ENCODE measurements at places on chromosomes 12 and 14.
A peak's percentile ranks its signal among the peaks of the same experiment; 100 is the strongest.

- no peak for DNase-seq
Measured at GRCh38 chr14:61671082-61671481, 24.2 kb upstream of the HIF1A start.

GRCh38 chr14:71751264-71751663 lies 181.0 kb upstream of the RGS6 start:
- peak; percentile 24 for DNase-seq

DNA sequence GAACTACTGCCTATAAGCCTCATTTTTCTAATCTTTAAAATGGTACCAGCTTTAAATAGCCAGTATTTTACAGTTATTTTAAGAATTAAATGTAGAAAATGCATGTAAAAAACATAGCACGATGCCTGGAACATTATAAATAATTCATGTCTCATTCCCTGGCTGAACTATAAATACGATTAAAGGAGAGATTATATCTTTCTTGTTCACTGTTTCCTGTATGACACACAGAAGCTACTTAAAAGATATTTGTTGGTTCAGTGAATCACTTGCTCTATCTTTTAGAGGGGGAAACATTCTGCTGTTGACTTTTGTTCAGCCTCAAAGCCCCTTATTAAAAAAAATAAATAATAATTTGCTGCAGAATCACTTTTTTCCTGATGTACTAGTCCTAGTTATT lies 406.9 kb downstream of the LRFN5 start:
- no peak for DNase-seq

DNA sequence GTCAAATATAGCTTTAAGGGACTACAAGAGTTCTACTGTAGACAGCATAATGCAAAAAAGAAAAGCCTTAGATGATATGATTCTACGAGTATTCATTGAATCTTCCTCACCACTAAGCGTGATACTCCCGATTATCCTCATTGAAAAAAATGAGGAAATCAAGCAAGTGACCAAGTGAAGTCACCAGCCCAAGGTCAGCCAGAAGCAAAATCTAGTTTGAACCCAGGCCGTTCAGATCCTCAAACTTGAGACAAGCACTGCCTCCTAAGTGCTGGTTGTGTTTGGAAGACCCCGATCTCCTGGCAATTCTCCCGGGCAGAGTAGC lies 845 bp downstream of the GIT2 start:
- DNase-seq, result no peak

DNA sequence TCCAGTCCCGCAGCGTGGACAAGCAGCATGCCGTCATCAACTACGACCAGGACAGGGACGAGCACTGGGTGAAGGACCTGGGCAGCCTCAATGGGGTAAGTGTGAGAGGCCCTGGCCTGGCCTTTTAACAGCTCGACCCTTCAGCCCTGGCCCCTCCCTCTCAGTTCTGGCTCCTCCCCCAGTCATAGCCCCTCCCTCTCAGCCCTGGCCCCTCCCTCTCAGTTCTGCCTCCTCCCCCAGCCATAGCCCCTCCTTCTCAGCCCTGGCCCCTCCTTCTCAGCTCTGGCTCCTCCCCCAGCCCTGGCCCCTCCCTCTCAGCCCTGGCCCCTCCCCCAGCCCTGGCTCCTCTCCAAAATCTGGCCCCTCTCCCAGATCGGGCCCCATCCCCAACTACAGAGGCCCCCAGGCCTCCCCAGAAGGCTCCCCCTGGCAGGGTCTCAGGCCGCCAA lies 11.2 kb downstream of the CEP170B start:
- DNase-seq, result peak; percentile 43

- DNase-seq, result no peak
Measured at GRCh38 chr14:74034572-74034971, 15.4 kb downstream of the BBOF1 start.

- peak; percentile 52 for DNase-seq
Measured at GRCh38 chr12:6567112-6567670, 900 bp downstream of the NOP2 start.

GRCh38 chr12:65466911-65467310 lies 188.4 kb downstream of the MSRB3 start:
- DNase-seq, result no peak

DNA sequence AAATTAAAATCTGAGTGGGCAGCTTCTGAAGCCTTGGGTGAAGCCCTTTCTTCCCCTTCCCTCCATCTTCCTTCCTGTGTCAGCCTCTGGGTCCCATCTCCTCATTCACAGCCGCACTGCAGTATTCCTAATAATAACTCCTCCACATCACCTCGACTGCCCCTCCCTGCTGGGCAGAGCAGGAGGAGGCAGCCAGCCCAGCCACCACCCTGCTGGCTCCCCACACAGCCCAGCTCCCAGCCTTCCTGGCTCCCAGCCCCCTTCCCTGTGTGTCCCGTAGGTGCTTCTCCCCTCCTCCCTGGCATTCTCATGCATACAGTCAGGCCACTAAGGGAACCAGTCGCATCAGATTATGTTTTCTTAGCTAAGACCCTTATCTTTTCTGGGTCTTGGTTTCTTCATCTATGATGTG lies 3.7 kb downstream of the IFFO1 start:
- no peak for DNase-seq

DNA sequence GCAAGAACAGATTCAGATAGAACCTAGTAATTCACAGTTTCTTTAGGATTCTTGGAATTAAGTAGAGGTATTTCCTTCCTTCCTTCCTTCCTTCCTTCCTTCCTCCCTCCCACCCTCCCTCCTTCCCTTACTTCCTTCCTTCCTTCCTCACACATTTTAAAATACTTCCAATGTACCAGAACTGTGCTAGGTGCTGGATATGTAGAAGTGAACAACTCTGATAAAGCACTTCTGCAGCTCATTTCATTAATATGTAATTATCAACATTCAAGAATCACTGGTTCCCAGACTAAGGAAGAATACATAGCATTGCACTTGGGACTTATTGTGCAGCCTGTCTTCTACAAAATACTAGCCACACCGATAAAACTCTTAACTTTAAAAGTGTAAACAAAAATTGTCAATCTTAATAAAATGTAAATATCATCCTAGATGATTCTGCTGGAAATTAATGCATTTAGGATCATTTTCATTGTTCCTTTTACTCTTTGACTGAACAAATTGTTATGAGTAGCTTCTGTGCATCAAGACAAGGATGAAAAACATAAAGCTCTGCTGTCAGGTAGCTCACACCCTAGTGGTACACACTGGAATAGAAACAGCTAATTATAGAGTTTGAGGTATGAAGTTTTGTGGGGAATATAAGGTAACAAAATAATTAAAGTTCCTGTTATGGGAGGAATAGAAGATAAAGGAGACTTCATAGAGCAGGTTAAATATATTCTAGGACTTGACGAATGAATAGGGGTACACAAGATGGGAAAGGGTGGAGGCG lies 99.9 kb upstream of the MYF6 start:
- no peak for DNase-seq

GRCh38 chr14:104580961-104581360 lies 1.4 kb downstream of the C14orf180 start:
- DNase-seq, result no peak

DNA sequence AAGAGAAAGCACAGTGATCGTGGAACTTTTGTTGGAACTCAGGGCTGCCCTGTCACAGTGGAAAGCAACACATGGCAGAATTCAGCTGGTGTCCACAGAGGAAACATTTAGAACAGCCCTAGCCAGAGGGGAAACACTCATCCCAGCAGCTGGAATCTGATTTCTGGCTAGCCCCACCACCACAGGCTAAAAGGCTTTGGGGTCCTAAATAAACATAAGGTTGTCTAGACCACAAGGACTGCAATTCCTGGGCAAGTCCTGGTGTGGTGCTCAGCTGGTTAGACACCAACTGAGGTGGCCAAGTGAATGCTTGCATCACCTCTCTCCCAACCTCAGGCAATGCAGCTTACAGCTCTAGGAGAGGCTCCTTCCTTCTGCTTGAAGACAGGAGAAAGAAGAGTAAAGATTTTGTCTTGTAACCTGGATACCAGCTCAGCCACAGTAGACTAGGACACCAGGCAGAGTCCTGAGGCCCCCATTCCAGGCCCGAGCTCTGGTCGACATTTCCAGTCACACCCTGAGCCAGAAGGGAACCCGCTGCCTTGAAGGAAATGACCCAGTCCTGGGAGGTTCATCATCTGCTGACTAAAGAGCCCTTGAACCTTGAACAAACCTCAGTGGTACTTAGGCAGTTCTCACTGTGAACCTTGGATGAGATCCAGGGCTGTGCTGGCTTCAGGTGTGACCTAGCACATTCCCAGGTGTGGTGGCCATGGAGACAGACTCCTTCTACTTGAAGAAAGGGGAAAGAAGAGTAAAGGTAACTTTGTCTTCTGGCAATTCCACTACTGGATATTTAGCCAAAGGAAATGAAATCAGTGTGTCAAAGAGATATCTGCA lies 85.4 kb upstream of the PLXNC1 start:
- no peak for DNase-seq

DNA sequence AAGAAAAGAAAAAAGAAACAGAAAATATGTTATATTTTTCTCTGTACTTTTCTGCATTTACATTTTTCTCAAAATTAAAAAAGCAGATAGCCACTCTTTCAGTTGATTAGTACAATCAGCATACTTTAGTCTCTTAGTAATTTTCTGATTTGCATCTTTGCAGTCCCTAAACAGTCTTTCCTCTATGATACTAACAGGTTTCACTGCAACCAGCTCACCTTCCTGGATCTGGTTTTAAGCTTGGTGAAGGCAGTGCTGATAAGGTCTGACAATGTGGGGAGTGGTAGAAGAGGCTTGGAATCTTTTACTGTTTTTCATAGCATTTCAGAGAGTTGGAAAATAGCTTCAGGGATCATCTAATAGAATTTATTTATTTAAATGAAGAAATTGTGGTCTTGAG lies 457.6 kb downstream of the ZFP36L1 start:
- DNase-seq, result no peak

GRCh38 chr12:102483466-102483865 lies 3.1 kb upstream of the IGF1 start:
- DNase-seq, result no peak

- DNase-seq, result peak; percentile 24
Measured at GRCh38 chr14:69055999-69056788, 77.1 kb upstream of the ACTN1 start.

DNA sequence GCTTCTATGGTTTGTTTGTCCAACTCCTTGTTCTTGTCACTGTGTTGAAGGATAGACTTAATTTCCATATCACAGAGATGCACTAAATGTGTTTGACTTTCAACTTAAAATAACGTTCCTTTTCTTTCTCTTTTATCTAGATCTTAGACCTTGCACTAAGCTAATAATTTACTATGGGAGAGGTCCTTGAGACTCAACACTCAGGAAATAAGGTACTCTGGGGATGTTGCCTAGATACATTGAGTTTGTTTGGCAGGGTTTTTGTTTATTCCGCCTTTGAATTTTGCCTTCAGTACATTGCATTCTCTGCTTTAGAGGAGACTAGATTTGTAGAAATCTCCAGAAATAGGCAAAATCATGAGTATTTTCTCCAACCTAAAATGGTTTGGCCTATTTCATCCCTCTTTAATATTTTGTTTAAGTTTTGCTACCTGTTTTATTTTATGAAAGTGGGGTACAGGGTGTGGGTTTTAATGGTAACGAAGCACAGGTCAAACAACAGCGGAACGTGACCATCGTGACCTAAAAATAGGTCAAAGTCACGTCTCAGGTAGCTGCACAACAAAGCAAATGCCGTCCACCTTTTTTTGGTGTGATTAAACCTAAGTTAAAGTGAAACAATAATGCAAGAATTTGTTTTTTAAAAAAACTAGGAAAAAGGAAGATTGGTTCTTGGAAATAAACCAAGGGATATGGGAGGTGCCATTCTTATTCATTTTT lies 115.3 kb upstream of the CPSF6 start:
- no peak for DNase-seq

GRCh38 chr14:88430976-88431375 lies 45.5 kb downstream of the SPATA7 start:
- peak; percentile 66 for DNase-seq

DNA sequence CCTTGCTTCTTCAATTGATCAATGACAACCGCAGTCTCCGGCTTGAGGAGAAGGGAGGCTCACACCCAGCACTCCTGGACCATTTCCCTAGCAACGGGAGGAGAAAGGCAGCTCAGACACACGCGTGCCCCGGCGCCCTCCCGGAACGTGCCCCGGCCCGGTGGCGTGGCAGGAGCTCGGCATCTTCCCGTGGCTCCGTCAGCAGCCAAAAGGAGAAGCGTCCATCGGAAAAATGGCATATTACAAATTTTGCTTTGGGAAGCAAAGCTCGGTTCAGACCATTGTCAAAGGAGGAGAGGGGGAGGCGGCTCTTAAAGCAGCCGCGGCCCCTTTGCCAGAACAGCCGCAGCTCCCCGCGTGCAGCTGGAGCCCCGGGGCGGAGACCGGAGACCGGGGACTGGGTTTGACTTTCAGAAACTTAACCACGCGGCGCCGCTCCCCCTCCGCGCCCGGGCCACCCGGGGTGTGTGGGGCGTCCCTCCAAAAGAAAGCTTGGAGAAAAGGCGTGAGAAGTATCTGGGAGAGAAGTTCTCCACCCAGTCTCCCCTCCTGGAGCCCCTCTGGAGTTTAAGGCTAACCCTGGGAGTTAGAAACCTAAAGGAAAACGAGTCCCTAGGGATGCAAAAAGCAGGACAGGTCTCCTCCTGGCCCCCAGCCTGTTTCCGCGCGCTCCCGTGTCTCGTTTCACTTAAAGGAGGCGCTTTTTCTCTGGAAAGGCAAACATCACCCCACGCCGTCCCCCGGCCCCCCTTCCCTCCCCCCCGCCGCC lies 545 bp downstream of the PPFIA2 start:
- no peak for DNase-seq

- no peak for DNase-seq
Measured at GRCh38 chr14:88941414-88941813, 117.0 kb downstream of the TTC8 start.

- peak; percentile 53 for DNase-seq
Measured at GRCh38 chr14:74804219-74804825, 41.2 kb downstream of the YLPM1 start.

DNA sequence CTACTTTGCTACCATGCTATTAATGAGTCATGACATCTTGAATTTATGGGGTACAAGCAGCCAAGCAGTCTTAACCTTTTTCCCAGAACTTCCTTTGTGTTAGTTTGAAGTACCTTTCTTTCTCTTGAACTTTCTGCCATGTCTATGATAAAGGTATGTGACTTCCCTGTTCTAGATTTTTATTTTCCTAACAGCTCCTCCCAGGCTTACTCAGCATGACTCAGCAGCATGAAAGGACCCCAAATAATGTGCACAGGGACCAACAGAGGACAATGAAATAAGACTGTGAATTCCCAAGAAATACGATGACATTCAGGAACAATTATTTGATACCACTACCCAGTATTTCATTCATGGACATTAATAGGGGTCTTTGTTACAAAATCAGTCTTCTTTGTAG lies 60.0 kb downstream of the TTC6 start:
- no peak for DNase-seq

DNA sequence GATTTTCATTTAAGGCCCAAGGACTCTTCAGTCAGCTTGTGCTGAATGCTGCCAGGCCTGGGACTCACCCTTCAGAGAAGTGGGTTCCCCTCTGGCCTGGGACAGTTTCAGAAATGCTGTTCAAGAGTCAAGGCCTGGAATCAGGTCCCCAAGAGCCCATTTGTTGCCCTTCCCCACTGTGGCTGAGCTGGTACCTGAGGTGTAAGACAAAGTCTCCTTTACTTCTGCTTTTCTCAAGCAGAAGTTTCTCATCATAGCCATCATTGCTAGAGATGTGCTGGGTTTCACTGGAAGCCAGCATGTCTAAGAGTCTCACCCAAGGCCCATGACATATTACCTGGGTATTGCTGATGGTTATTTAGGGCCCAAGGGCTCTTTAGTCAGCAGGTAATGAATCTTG lies 8.9 kb downstream of the FANCM start:
- DNase-seq, result no peak

GRCh38 chr14:69252851-69253250 lies 7.1 kb upstream of the GALNT16 start:
- DNase-seq, result no peak
